ENCODE measurements at places on chromosomes 11 and 22.

- DNase-seq: peak; percentile 4
Observed at GRCh38 chr11:15969281-15969680, 387.1 kb downstream of the SOX6 start.

DNA sequence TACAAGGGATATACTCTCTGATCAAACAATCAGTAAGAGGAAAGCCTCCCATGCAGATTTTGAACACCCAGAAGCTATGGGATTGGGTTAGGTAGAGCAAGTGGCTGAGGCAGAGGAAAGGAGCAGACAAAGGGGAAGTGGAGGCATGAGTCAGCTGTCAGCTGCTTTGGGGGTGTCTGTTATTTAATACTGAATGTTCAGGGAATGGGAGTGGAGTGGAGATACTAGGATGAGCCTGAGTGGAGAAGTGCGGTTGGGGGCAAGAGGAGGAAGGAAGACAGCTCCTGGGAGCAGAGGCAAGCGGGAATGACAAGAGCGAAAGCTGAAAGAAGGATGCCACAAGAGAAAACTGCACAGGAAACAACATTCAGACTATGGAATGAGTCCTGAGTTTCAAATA is 22.7 kb upstream of the TMPRSS5 start:
- no peak for DNase-seq

- peak; percentile 82 for DNase-seq
Observed at GRCh38 chr11:119315131-119316015, 1.6 kb downstream of the MCAM start.

DNA sequence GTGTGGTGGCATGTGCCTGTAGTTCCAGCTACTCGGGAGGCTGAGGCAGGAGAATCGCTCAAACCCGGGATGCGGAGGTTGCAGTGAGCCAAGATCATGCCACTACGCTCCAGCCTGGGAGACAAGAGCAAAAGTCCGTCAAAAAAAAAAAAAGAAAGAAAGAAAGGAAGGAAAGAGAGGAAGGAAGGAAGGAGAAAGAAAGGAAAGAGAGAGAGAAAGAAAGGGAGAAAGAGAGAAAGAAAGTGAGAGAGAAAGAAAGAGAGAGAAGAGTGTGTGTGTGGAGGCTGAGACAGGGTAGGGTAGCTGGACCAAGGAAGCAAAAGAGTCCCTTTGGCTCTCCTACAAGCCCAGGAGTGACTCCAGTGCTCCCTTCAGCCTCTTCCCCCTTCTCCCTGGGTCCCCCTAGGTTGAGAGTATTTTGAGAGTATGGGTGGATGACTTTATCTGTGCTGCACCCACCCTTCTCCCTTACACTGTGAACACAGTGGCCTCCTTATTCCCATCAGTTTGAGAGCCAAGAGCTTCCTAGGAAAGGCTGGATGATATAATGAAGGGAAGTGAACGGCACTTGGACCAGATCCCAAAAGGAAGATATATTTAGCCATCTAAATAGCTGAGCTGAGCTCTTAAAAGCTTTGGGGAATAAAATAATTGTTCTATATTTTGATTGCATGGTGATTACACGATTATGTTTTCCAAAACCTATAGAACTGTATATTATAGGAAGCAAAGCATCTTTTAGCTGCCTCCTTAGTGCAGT is 9.5 kb upstream of the DENND5A start:
- no peak for DNase-seq

- DNase-seq: no peak
Observed at GRCh38 chr11:70183483-70184176, 19.5 kb upstream of the FADD start.

DNA sequence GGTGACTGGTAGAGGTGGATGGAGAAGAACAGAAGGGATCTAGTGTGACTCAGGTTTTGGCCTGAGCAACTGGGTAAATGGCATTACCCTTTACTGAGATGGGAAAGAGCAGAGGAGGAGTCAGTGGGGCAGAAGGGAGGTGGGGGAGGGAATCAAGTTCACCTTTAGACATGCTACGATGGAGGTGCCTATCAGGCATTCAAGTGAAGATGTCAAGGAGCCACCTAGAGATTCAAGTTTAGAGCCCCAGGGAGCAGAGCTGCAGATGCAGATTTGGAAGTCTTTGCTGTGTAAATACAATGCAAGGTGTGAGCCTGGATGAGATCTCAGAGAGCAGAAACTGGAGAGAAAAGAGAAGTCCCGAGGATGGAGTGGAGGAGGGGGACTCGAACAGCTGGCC is 979 bp upstream of the MOGAT2 start:
- no peak for DNase-seq

GRCh38 chr11:130622141-130622542 is 173.7 kb downstream of the ADAMTS15 start:
- DNase-seq: no peak

DNA sequence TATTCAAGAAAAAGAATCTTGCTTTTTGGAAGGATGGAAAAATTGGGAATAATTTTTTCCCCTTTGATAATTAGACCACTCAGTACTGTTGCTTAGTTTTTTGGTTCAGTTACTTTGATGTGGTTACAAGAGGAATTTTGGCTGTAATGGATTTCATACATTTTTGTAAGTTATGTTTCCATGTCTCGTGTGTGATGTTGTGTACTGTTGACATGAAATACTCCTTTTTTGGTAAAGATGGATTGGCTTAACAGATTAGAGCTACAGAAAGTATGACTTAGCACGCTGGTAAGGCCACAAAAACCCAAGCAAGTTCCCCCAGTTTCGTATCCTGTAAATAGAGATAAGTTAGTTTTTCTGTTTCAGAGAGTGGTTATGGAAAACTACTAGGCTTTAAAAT is 11.9 kb downstream of the TBCEL start:
- DNase-seq: no peak

DNA sequence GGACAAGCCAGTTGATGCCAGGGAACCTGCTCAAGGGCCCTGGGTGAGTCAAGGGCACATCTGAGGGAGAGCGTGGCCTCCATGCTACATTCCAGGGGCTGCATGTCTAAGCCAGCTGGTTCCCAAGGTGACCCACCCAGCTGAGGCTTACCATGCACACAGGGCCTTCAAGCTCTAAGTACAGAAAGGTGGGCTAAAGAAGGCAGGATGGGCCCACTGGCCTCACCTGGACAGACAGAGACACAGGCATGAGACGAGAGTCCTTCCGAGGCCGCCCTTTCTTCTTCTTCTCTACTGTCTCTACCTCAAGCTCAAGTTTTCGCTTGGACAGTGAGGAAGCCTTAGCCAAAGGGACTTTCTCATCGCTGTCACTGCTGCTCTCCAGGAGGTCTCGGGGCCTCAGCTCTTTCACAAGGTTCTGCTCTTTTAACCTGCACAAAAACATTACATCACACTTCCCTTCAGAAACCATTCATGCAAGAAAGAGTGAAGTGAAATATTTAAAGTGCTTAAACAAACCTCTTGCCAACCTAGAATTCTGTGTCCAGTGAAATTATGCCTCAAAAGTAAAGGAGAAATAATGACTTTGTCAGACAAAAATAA is 69.9 kb downstream of the HIRA start:
- no peak for DNase-seq

DNA sequence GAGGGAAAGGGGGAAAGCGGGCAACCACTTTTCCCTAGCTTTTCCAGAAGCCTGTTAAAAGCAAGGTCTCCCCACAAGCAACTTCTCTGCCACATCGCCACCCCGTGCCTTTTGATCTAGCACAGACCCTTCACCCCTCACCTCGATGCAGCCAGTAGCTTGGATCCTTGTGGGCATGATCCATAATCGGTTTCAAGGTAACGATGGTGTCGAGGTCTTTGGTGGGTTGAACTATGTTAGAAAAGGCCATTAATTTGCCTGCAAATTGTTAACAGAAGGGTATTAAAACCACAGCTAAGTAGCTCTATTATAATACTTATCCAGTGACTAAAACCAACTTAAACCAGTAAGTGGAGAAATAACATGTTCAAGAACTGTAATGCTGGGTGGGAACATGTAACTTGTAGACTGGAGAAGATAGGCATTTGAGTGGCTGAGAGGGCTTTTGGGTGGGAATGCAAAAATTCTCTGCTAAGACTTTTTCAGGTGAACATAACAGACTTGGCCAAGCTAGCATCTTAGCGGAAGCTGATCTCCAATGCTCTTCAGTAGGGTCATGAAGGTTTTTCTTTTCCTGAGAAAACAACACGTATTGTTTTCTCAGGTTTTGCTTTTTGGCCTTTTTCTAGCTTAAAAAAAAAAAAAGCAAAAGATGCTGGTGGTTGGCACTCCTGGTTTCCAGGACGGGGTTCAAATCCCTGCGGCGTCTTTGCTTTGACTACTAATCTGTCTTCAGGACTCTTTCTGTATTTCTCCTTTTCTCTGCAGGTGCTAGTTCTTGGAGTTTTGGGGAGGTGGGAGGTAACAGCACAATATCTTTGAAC is 6.8 kb downstream of the MALAT1 start:
- DNase-seq: no peak

DNA sequence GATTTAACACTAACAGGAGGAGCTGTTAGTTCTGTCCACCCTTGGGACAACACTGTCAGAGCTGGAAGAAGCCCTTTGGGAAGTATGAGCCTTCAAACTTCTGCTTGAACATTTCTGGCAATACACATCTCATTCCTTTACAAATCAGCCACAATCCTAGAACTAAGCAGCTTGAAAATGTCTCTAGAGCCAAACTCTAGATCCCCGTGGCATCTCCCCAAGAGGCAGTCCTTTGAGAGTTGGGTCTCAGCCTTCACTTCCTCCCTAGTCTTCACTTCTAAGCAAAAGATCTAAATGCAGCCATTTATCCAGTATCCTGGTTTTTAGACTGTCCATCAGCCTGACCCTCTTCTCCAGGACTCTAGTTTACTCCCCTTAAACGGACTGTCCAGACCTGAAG is 26.9 kb downstream of the ARFGAP2 start:
- no peak for DNase-seq

- DNase-seq: no peak
Observed at GRCh38 chr11:111797145-111797581, 31.0 kb upstream of the PPP2R1B start.

DNA sequence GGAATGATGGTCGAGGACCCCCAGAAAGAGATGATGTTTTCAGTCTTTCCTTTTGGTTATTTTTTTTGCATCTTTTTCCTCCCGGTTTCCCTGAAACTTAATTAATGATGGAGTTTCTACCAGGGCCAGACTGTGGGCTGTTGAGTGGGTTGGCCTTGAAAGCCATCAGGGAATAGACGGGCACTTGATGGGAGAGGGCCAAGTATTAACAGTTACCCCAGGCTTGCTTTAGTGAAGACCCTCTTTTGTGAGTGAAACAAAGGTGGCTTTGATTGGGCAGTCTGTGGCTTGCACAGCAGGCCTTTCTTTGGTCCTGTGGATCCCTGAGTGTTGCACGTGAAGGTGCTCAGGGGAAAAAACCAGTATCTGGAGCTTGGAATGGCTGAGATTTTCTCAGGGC is 56.9 kb downstream of the AMOTL1 start:
- DNase-seq: no peak

DNA sequence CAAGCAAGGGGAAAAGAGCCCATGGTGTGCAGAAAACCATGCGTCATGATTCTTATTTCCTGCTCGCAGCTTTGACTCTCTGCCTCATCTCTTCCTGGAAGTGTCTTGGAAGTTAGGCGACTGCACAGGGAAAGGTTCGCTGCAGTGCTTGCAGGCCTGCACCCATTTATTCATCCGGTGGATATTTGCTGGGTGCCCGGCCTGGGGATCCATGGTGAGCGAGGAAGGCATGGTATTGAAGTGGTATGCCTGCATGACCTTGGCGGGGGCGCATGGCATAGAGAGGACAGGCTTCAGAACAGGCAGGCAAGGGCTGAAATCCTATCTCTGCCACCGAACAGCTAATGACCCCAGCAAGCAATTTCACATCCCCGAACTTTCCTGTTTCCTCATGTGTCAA is 40.6 kb downstream of the FAM83F start:
- DNase-seq: no peak

GRCh38 chr22:34198976-34199375 is 278.7 kb upstream of the LARGE1 start:
- no peak for DNase-seq

GRCh38 chr11:123551079-123551478 is 103.3 kb downstream of the SCN3B start:
- DNase-seq: no peak

GRCh38 chr11:131478341-131478740 is 107.9 kb downstream of the NTM start:
- no peak for DNase-seq

- DNase-seq: no peak
Observed at GRCh38 chr22:46107753-46108563, 42.4 kb upstream of the PPARA start.

GRCh38 chr11:73852049-73852448 is 24.6 kb downstream of the COA4 start:
- DNase-seq: no peak

DNA sequence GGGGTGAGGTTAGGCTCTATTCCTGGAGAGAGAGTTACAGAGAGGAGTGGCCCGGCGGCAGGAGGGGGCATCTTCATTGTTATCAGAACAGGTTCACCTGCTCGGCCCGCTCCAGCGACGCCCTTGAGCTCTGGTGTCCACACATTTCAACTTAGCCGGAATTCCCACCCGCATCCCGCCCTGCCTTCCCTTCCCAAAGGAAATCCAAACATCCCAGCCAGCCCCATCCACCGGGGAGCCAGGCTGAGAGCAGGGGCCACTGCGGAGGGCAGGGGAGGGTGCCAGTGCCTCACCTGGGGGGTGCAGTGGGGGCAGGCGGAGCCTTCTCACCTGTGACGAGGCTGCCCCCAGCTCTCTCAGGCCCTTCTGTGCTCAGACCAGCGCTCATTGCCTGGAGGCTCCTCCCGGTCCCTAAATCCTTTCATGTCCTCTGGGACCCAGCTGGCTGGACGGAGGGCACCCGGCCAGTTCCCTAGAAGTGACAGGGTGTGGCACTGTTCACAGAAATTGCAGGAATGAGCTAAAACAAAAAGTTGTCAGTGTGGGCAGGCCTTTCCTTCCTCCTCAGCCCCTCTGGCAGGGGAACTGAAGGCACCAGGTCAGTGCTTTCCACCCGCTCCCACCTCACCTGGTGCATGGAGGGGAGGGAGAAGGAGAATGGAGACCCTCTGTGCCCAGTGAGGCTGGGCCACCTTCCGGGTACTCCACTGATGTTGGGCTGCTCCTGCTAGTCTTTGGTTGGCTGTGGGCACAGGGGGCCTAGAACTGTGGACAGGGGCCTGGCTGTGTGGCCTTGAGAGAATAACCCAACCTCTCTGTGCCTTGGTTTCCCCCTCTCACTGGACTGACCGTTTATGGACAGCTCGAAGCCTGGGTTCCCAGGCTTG is 2.2 kb upstream of the MRGPRG start:
- no peak for DNase-seq

GRCh38 chr22:38828191-38828590 is 15.6 kb downstream of the NPTXR start:
- no peak for DNase-seq

- no peak for DNase-seq
Observed at GRCh38 chr22:34067031-34067430, 146.8 kb upstream of the LARGE1 start.

DNA sequence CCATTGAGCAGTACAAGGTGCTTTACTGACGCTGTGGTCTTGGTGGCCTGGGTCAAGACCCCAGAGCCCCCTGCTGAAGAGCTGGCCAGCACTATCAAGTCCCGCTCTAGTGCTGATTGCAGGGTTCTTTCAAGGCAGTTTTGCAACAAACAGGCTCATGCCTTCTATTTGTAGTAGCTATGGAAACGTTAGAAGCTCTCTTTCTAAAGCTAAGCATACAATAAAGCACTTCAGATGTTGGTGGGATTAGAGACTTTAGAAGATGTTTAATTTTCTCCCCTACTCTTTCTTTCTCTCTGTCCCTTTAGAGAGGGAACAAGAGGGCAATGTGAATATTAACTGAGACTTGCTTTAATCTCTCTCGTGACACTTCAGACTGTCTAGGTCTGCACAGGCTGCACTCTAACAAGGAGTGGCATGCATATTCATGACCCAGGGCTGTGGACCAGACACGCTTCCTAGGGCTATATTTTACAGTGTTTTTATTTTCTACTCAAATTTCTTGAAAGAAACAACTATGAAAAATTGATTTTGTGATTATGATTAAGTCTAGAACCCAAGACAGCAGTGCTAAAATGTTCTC is 138.6 kb downstream of the WNT7B start:
- no peak for DNase-seq

All from hypothalamus (tissue), 51 donors.